HepG2 (cell line): ENCODE measurements at places on chromosomes 16 and 17.

DNA sequence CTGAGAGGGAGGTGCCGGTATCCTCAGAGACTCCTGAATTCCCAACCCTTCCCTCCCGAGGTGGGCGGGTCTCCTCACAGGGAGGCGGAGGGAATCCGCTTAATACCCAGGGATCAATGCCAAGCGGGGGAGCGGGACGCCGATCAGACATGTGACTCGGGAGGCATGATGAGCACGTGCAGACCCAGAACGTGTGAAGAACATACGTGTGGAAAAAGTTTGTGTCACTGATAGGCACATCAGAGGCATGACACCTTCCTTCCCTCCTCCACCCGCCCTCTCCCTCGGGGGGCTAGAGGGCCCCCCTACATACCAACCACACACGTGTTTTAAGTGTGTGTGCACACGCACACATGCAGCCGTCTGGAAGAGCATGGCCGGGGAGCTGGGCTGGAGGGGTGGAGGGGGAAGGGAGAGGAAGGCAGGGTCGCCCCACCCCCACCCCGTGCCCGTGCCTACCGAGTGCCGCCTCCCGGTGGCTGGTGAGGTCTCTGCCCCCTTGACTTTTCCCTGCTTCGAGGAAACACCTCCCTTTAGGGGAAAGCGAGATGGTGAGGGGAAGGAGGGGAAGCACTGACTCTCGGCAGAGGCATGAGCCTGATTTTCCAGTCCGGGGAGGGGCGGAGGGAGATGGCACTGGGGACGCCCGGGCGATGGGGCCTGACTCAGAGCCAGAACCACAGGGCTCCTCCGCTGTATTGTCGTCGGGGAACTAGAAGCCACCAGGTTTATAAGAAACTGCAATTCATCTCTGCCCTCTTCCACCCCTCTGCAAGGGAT is 12.1 kb upstream of the TBX21 start:
- no peak for DNase-seq

- DNase-seq = peak; percentile 69
Observed at GRCh38 chr17:27888945-27889344, 4.2 kb downstream of the LYRM9 start.

- no peak for DNase-seq
Observed at GRCh38 chr17:63842173-63842539, 329 bp downstream of the SMARCD2 start.

- no peak for DNase-seq
Observed at GRCh38 chr17:70771804-70772386, 602.6 kb downstream of the KCNJ2 start.

DNA sequence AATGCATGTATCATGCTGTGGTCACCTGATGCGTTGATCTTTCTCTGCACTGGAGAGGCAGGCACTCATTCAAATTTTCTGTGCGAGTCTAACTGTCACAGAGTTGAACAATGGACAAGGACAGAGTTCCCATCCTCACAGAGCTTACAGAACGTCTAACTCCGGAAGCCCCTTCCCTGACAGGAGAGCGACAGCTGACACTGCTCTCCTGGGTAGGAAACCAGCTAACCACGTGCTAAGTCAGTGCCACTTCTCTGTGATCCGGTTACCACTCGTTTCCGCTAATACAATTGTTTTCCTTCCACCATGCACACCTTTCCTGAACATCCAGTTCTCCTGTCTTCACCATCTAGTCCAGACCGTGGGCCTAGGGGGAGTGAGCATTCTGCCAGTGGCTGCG is 11.3 kb downstream of the KLHDC4 start:
- no peak for DNase-seq

DNA sequence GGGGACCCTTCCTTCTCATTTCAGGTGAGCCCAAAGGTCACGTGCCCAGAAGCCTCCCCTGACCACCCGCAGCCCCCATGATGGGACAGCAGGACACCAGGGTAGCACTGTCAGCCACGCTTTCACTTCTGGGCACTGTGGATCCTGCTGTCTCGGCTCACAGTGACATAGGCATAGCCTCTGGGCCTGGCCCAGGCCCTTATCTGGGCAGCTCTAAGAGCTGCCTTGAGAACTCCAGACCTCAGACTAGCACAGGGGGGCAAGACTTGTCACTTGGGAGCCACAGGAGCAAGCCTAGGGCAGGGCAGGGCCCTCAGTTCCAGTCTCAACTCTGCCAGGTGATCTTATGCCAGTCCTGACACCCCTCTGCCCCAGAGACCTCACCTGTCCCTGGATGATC is 4.7 kb downstream of the NATD1 start:
- DNase-seq = no peak

DNA sequence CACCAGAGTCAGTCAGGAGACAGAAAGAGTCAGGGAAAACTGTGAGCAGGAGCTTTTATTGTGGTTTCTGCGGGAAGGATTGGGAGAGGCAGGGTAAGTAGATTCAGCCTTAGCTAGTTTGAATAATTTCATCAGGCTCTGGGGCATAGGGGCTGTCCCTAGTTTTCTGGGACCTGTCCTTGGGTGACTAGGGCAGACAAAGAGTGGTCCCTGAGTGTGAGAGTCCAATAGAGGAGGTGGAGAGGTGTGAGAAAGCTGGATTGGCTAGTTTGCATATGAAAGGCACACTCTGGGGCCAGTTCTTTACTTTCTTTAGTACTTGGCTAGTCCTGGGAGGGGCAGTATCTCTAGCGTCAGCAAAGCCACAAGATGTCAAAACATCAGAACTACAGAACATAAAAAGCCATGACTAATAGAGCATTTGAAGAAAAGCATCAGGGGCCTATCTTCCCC is 255.6 kb downstream of the HS3ST3A1 start:
- DNase-seq = no peak

- no peak for DNase-seq
Observed at GRCh38 chr17:78517421-78517820, 59.8 kb downstream of the DNAH17 start.

DNA sequence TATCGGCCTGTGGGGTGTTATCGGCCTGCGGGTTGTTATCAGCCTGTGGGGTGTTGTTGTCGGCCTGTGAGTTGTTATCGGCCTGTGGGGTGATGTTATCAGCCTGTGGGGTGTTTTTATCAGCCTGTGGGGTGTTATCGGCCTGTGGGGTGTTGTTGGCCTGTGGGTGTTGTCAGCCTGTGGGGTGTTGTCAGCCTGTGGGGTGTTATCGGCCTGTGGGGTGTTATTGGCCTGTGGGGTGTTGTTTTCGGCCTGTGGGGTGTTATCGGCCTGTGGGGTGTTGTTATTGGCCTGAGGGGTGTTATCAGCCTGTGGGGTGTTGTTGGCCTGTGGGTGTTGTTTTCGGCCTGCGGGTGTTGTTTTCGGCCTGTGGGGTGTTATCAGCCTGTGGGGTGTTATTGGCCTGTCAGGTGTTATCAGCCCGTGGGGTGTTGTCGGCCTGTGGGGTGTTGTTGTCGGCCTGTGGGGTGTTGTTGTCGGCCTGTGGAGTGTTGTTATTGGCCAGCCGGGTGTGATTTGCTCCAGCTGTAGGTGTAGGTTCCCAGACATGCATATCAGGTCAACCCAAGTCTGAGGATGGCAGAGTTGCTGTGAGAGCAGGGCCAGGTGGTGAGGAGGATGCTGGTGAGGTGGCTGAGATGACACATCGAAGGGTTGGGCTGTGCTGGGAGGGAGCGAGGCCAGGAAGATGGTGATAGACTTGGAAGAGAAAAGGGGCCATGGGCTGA is 7.1 kb downstream of the TRARG1 start:
- DNase-seq = no peak

DNA sequence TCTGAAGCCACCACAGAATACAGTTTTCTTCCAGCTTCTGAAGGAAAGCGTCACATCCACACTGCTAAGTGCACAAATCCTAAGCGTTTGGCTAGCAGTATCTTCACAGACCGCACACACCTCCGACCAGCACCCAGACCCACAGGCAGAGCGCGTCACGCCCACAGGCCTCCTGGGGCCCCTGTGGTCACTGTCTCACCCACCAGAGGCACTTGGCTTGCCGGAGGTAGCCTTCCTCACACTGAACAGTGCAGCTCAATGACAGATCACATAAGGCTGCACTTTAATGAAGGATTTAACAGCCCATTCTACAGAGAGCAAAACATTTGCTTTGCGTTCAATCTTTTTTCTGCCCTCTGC is 21.2 kb downstream of the SPHK1 start:
- DNase-seq = no peak
